Ovary (tissue), 10 donors: ENCODE measurements at places on chromosomes 11 and 22. TPM values are rescaled to one million over a fixed set of nuclear protein-coding genes. Genes with fewer than 3 reads are reported as not detected.

Gene ANKRD49
- 23.0 TPM for polyA plus RNA-seq

Gene DGAT2
- 1.2 TPM for polyA plus RNA-seq

- DNase-seq = no peak
These were observed 1152.4 kb downstream of the BRD1 start for GRCh38 chr22:48675141-48675829.

GRCh38 chr22:30755759-30756124 lies 61.1 kb downstream of the OSBP2 start:
- DNase-seq = no peak

DNA sequence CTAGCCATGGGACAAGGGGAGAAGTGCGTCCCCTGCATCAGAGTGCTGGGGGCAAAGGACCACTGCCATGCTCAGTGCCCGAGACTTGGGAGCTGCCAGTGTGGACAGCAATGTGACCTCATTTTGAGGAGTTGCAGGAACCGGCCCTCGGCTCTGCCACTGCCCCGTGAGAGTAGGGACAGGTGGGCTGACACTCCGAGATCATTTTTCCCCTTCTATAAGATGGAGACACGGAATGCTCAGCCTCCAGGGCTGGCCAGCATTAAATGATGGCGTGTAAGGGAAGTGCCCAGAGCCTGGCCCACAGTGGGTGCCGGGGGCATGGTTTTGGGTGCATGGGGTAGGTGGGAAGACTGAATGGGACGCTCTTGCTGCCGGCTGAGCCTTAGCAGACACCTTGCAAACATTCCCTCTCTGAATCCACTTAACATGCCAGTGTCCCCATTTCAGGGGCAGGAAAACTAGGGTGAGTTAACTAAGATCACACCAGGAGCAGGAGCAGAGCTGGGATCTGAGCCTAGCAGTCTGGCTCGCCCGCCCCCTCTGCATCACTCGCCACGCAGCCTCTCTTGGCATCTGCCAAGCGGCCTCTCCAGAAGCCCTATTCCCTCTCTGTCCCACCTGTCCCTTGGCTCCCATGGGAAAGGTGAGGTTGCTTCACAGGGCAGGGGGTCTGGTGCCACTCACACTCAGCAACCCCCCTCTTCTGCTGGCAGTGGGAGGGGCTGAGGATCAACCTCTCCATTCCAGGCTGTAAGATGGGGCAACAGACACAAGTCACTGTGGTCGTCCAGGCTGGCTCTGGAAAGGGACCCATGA lies 13.6 kb downstream of the NPTXR start:
- DNase-seq = no peak

- no peak for DNase-seq
These were observed 238.1 kb downstream of the CADM1 start for GRCh38 chr11:115266066-115266639.

- DNase-seq = no peak
These were observed 1641.1 kb downstream of the FAM181B start for GRCh38 chr11:81092522-81092921.

GRCh38 chr22:44309137-44309536 lies 3.6 kb downstream of the SHISAL1 start:
- DNase-seq = no peak

GRCh38 chr11:20197881-20198280 lies 37.6 kb upstream of the DBX1 start:
- DNase-seq = no peak

- no peak for DNase-seq
These were observed 75.1 kb downstream of the BMAL1 start for GRCh38 chr11:13352711-13353110.

GRCh38 chr11:43748095-43748494 lies 67.6 kb downstream of the HSD17B12 start:
- DNase-seq = no peak

GRCh38 chr11:44120169-44120568 lies 24.7 kb downstream of the EXT2 start:
- DNase-seq = no peak

DNA sequence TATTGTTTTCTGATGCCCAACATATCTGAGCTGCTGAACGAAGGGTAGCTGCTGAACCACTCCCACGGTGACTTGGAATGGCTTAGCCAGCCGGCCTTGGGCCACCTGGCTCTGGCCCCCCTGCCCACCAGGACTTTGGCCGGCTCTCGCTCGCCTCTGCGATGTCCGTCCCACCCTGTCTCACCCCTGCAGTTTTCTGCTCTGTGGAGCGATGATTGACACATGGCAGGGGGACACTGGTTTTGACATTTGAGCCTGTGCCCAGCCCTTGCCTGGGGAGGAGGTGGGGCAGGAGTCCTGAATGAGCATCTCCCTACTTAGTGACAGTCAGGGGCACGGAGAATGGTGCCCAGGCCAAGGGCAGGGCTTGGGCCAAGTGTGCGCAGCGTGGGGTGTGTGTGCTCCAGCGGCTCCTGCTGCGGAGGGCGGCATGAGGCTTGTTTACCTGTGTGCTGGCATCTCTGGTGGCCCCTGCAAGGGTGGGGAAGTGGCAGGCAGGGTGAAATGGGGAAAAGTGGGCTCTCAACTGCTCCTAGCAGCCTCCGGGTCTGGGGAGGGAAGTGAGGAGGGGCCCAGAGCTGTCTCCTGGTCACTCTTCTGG lies 15.7 kb upstream of the CDKN1C start:
- no peak for DNase-seq
